ENCODE measurements at places on chromosomes 16 and 17.

DNA sequence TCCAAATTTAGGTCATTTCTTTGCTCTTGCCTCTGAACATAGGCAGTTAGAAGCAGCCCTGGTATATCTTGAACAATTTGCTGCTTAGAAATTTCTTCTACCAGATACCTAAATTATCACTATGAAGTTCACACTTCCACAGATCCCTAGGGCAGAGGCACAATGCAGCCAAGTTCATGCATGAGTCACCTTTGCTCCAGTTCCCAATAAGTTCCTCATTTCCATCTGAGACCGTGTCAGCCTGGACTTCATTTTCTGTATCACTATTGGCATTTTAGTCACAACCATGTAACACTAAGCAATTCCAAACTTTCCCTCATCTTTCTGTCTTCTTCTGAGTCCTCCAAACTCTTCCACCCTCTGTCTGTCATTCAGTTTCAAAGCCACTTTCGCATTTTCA lies 45.0 kb downstream of the KCNJ16 start:
- no peaks in the 10 kb centered on the region for H3K4me1 ChIP-seq
- no peaks in the 10 kb centered on the region for H3K27me3 ChIP-seq

- H3K27me3 ChIP-seq: peaks cover 5% of the 10 kb centered on the region
- no peak for DNase-seq
- no peak overlapping the region for H3K27ac ChIP-seq
- no peaks in the 10 kb centered on the region for H3K4me1 ChIP-seq
These were observed 41.7 kb downstream of the SMPD3 start for GRCh38 chr16:68406458-68407152.

- H3K27ac ChIP-seq: no peak overlapping the region
- H3K4me1 ChIP-seq: no peaks in the 10 kb centered on the region
- peaks cover 61% of the 10 kb centered on the region for H3K27me3 ChIP-seq
- no peak for DNase-seq
- H3K36me3 ChIP-seq: no peaks in the 10 kb centered on the region
These were observed 1.2 kb upstream of the TNRC6C start for GRCh38 chr17:77957235-77957856.

DNA sequence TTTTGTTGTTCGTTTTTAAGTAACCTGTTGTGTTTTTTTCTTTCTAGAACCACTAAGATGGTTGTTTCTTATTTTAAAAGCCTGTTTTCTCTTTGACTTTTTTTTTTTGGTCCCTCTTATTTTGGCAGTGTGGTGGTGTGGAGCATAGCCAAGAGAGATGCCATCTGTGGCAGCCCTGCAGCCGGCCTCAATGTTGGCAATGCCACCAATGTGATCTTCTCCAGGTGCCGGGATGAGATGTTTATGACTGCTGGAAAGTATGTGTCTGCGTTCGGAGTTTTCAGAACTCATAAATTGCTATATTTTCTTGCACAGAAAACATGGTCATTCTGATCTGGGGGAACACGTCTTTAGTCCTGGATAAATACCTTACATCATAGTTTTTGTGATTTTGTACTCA lies 17.6 kb downstream of the CFAP52 start:
- H3K27ac ChIP-seq: no peak overlapping the region
- H3K4me1 ChIP-seq: no peaks in the 10 kb centered on the region
- DNase-seq: no peak
- no peaks in the 10 kb centered on the region for H3K36me3 ChIP-seq
- no peak overlapping the region for H3K4me3 ChIP-seq

GRCh38 chr17:74499992-74500391 lies 31.3 kb downstream of the CD300LB start:
- H3K36me3 ChIP-seq: no peaks in the 10 kb centered on the region
- H3K4me3 ChIP-seq: no peak overlapping the region

- H3K27me3 ChIP-seq: no peaks in the 10 kb centered on the region
- H3K4me1 ChIP-seq: peaks cover 49% of the 10 kb centered on the region
- H3K36me3 ChIP-seq: peaks cover 9% of the 10 kb centered on the region
These were observed 24.4 kb downstream of the TRIM16 start for GRCh38 chr17:15659663-15660062.

DNA sequence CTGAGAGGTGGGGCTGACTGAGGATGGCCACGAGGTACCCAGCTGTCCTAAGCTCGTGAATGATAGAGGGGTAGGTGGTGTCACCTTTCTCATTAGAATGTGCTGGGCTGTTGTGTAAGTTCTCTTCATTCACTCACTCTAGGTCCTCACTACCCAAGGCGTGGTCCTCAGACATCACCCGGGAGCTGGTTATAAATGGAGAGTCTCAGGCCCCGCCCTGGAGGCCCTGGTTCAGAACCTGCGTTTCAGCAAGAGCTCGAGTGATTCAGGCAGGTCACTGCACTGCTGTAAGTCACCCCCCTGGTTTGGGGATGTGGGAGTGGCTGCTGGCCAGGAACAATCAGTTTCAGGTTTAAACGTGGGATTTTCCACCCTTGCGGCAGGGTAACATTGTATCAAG lies 139.8 kb downstream of the FOXL1 start:
- no peaks in the 10 kb centered on the region for H3K27me3 ChIP-seq
- no peak overlapping the region for H3K27ac ChIP-seq
- peak; percentile 76 for DNase-seq
- no peaks in the 10 kb centered on the region for H3K36me3 ChIP-seq
- no peak overlapping the region for H3K4me3 ChIP-seq
- peaks cover 10% of the 10 kb centered on the region for H3K4me1 ChIP-seq

GRCh38 chr17:10815319-10815718 lies 11.4 kb upstream of the TMEM238L start:
- DNase-seq: no peak
- no peaks in the 10 kb centered on the region for H3K36me3 ChIP-seq
- no peaks in the 10 kb centered on the region for H3K27me3 ChIP-seq

DNA sequence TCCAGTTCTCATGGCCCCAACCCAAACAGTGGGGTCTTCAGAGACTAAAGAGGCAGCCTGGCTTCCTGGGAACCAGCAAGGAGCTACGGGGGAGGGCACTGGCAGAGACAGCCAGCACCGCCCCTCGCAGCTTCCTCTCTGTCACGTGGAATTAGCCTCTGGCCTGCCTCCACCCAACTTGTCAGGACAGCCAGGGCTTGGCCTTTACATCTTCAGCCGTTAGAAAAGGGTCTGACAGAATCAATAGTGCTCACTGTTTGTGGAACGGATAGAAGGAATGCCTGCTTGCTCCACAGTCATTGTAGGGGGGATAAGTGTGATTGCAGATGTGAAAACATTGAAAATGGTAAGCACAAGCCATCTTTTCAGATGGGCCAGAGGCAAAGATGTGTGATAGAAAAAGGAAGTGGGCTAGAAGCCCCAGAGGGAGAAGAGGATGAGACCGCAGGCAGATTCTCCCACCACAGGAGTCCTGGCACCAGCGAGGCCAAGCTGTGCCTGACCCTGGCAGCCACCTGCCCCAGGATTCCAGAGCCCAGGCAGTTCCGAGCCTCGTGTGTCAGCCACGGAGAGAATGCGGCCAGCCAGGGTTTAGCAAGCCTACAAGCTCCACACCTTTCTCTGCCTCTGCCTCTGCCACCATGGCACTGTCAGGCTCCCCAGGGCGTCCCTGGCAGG lies 18.6 kb downstream of the GRIN2C start:
- H3K4me3 ChIP-seq: no peak overlapping the region
- no peaks in the 10 kb centered on the region for H3K36me3 ChIP-seq
- no peak for DNase-seq
- H3K27ac ChIP-seq: no peak overlapping the region

DNA sequence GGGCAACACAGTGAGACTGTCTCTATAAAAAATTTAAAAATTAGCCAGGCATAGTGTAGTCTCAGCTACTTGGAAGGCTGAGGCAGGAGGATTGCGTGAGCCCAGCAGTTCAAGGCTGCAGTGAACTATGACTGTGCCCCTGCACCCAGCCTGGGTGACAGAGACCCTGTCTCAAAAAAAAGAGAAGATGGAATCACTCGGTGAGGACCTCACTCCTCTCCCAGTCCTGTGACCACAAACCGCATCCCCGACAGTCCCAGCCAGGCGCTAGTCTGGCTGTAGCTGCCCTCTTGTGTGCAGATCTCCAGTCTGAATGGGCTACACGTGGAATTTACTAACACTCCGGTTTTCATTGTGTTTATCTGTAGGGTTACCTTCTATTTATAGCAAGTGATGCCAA lies 11.1 kb downstream of the DEXI start:
- H3K27ac ChIP-seq: no peak overlapping the region
- H3K36me3 ChIP-seq: peaks cover 15% of the 10 kb centered on the region
- H3K27me3 ChIP-seq: no peaks in the 10 kb centered on the region
- DNase-seq: no peak
- H3K4me3 ChIP-seq: no peak overlapping the region

- H3K27ac ChIP-seq: no peak overlapping the region
- no peaks in the 10 kb centered on the region for H3K36me3 ChIP-seq
- no peaks in the 10 kb centered on the region for H3K4me1 ChIP-seq
- no peaks in the 10 kb centered on the region for H3K27me3 ChIP-seq
These were observed 132.3 kb upstream of the CDH11 start for GRCh38 chr16:65254144-65254543.

DNA sequence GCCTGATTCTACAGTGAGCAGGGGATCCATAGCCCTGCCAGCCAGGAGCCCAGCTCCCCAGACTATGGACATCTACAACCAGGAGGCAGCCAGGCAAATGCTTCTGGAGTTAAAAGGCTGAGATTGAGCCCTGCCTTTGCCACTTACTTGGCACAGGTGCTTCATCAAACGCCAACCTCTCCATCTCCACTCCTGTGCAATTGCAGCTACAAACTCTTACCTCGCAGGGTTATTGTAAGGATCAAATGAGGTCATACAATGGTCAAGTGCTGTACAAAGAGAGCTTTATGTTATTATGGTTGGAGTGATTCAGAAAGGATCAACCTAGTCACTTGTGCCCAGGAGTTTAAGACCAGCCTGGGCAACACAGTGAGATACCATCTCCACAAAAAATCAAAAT lies 9.8 kb upstream of the MYO18A start:
- no peak for DNase-seq
- no peaks in the 10 kb centered on the region for H3K27me3 ChIP-seq
- H3K4me3 ChIP-seq: no peak overlapping the region
- no peaks in the 10 kb centered on the region for H3K4me1 ChIP-seq
- H3K36me3 ChIP-seq: no peaks in the 10 kb centered on the region

GRCh38 chr16:57788252-57788841 lies 13.9 kb downstream of the KIFC3 start:
- no peak overlapping the region for H3K27ac ChIP-seq
- H3K27me3 ChIP-seq: no peaks in the 10 kb centered on the region
- DNase-seq: no peak
- no peak overlapping the region for H3K4me3 ChIP-seq
- no peaks in the 10 kb centered on the region for H3K4me1 ChIP-seq
- H3K36me3 ChIP-seq: peaks cover 90% of the 10 kb centered on the region

DNA sequence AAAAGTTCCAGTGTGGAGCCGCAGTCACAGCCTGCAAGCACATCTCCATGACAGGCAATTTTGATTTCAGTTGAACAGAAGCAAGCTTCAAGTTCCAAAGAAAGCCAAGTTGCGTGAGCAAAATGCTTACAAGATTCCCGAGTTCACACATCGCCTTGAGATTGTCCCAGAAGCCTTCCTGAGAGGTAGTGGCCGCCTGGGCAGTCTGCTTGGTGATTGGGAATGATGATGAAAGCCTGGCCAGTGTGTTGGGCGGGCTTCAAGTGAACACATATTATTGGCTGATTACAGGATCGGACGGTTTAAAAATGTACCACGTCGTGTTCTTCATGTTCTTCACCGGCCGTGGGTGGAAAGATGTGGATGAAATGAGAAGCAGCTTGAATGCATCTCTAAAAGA lies 185.5 kb downstream of the FOXL1 start:
- H3K36me3 ChIP-seq: no peaks in the 10 kb centered on the region
- H3K4me3 ChIP-seq: no peak overlapping the region
- H3K27ac ChIP-seq: no peak overlapping the region
- peak; percentile 25 for DNase-seq
- H3K27me3 ChIP-seq: no peaks in the 10 kb centered on the region

DNA sequence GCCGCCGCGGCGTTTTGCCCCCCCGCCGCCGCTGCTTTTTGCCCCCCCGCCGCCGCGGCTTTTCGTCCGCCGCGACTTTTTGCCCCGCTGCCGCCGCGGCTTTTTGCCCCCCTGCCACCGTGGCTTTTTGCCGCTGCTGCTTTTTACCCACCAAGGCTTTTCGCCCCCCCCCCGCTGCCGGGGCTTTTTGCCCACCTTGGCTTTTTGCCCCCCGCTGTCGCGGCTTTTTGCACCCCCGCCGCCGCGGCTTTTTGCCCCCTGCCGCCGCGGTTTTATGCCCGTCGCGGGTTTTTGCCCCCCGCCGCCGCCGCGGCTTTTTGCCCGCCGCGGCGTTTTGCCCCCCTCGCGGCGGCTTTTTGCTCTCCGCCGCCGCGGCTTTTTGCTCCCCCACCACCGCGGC lies 1343.0 kb downstream of the TP53TG3F start:
- H3K27me3 ChIP-seq: no peaks in the 10 kb centered on the region
- no peaks in the 10 kb centered on the region for H3K36me3 ChIP-seq
- no peak overlapping the region for H3K4me3 ChIP-seq
- no peak overlapping the region for H3K27ac ChIP-seq
- no peaks in the 10 kb centered on the region for H3K4me1 ChIP-seq

DNA sequence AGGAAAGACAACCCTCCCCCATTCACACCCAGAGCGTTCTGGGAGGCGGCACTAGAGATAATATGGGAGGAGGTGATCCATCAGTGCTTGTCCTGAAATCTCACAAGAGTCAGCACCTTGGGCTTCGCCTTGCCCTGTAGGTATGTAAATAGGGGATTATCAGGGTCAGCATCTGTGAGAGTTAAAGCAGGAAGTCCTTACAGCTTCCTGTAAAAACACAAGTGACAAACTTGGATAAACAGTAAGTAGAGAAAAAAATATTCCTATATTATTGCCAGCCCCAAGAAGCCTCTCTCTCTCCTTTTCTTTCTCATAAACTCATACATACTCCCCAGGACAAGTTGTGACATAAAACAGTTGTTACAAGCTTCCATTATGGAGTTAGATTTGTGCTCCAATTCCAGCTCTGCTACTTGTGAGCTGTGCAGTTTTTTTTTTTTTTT lies 187.7 kb downstream of the MAF start:
- no peaks in the 10 kb centered on the region for H3K36me3 ChIP-seq
- H3K4me3 ChIP-seq: no peak overlapping the region
- H3K4me1 ChIP-seq: no peaks in the 10 kb centered on the region
- no peaks in the 10 kb centered on the region for H3K27me3 ChIP-seq
- no peak for DNase-seq

DNA sequence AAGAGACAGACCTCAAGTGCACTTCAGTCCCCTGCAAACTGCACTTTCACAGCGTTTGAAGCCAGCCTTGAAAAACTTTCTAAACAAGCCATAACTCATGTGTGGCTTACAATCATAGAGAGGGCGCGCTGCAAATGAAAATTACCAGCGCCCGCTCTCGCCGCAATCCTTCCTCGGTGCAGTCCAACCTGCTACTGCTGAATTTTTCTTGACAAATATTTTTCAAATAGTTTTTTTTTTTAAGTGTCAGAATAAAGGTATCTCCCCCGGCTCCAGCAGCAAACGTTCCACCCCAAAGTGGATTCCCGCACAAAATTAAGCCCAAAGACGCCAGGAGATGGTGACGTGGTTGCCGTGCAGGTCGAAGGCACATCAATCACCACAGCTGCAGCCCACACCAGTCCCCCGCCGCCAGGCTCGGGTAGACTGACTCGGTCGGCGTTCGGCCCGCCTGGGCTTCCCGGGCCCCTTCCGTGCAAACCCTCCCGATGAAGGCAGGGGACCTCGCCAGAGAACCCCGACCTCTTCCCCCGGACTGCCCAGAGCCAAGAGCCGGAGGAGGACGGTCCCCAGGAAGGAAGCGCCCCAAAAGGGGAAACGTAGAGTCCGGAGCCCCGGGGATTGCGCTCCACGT lies 630 bp downstream of the GRB2 start:
- H3K27me3 ChIP-seq: no peaks in the 10 kb centered on the region
- peak overlapping the region; percentile 65 for H3K27ac ChIP-seq
- no peaks in the 10 kb centered on the region for H3K36me3 ChIP-seq
- peak overlapping the region; percentile 92 for H3K4me3 ChIP-seq
- H3K4me1 ChIP-seq: peaks cover 15% of the 10 kb centered on the region
